ENCODE measurements at places on chromosomes 2 and 18.

GRCh38 chr18:55522011-55522410, 66.0 kb downstream of the TCF4 start:
- DNase-seq: no peak

- DNase-seq: peak; percentile 52
These were observed 2.2 kb upstream of the NRP2 start for GRCh38 chr2:205680067-205680466.

DNA sequence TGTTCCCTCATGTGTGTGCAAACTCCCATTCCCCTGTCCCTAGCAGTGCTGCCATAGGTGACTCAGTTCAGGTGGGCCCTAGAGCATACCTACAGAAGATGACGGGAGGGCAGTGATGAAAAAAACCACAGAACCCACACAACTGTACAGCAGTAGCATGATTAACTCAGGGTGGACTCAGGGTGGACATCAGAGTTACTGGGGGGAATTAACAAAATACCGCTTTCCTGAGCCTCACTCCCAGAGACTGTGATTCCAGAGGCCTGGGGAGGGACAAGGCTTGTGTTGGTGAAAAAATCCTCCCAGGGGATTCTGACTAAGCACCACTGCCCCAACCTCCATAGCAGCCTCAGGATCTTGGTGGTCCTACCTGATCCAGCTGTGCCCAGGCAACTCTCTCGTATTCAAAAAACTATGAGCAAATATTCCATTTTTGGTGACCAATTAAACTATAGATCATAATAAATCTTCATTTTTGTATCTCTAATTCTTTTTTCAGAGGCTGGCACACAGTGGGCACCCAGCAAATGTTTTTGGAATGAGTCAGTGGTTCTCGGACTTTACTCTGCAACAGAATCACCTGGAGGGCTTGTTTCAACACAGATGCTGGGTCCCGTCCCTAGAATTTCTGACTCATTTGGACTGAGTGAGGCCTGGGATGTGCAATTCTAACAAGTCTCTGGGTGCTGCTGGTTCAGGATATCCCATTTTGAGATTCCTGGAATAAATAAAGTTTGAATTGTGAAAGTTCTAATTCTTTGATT, 84.1 kb upstream of the NABP1 start:
- DNase-seq: no peak

GRCh38 chr2:69954084-69954483, 7.3 kb downstream of the ASPRV1 start:
- no peak for DNase-seq

DNA sequence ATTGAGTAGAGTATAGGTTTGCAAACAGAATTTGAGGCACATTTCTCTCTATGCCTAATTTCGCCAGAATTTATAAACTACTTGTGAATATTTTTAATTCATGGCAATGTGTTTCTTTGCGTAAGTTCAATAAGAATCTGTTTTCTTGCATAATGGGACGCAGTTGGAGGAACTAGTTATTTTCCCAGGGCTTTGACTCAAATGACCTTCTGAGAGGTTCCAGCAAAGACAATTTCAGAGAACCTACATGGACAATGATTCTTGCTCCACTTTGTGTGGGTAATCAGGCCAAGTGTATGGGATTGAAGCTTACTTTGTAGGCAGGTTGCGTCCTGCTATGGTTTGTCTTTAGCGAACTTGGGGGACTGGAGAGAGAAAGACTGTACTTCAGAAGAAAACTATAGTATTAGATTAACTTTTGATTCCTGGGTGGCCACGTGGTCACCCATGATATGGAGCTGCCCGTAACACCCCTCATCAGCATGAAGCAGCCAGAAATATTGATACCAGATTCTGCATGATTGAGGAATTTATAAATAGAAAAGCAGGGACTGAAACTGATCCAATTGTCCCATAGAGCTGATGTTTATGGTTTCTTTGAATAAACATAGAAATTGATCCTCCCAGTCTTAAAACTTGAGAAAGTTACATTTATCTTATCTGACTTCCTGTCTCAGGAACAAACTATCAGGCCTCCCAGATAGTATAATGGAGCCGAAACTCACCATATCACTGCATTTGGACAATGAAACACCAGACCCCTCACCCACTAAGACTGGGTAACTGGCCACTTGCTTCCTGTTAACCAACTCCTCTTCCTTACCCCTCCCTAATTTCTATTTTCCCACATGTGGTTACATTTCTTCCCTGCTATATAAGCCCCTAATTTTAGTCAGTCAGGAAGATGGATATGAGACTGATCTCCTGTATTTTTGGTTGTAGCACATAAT, 815.3 kb upstream of the HS6ST1 start:
- DNase-seq: no peak

- DNase-seq: no peak
These were observed 157.6 kb downstream of the LPIN1 start for GRCh38 chr2:11904029-11904428.

- DNase-seq: no peak
These were observed 335.0 kb upstream of the ID2 start for GRCh38 chr2:8346706-8347430.

GRCh38 chr2:47344890-47345589, 57.9 kb upstream of the MSH2 start:
- no peak for DNase-seq

DNA sequence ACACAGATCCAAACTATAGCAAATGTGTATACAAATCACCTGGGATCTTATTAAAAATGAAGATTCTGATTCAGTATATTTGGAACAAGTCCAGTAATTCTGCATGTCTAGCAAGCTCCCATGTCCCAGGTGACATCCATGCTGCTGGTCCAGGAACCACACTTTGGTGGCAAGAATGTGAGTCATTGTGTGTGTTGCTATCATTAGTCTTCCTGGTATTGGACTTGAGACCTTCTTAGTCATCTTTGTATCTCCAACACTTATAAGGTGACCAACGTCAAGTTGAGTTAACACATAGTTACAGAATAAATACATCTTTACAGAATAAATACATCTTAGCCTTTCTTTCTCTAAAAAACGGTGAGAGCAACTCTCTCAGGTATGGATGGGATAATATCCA, 107.9 kb upstream of the NDUFV2 start:
- no peak for DNase-seq

DNA sequence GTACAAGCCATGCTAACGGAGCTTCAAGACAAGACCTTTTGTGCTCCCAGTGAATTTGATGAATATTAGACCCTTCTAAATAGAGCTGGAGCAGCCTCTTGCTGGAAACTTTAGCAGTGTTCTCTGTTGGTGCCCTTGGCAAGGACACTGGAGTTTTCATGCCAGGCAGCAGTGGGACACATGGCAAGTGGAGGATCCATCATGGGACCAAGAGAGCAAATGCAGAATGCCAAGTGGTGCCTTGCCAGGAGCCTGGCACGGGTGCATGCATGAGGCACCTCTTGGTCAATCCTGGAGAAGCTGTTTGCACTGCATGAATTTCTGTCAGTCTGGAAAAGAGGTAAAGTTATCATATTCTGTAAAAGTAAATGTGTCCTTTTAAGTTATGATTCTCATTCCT, 59.1 kb downstream of the NETO1 start:
- DNase-seq: no peak

DNA sequence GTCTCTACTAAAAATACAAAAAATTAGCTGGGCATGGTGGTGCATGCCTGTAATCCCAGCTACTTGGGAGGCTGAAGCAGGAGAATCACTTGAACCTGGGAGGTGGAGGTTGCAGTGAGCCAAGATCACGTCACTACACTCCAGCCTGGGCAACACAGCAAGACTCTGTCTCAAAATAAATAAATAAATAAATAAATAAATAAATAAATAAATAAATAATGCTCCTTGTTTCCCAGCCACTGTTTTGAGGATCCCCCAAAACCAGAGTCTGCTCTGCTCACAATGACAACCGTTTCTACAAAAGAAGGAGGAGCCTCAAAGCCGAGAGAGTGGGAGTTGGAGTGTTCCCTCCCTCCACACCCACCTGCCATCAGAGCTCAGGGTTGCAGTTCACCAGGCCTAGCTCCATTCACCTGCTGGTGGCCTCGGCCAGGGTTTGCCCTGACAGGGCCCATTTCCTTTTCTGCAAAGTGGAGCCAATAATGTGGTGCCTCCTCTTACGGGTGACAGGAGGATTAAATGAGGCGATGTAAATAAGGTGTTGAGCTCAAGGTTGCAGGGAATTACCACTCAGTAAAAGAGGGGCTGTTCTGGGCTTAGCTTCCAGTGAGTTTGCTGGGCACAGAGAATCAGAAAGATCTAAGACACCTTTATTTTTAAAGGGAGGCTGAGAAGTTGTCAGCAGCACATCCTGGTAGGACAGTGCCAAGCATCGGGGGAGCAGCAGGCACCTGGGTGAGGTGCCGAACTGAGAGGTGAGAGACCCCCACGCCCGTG, 25.5 kb downstream of the CRACDL start:
- no peak for DNase-seq

DNA sequence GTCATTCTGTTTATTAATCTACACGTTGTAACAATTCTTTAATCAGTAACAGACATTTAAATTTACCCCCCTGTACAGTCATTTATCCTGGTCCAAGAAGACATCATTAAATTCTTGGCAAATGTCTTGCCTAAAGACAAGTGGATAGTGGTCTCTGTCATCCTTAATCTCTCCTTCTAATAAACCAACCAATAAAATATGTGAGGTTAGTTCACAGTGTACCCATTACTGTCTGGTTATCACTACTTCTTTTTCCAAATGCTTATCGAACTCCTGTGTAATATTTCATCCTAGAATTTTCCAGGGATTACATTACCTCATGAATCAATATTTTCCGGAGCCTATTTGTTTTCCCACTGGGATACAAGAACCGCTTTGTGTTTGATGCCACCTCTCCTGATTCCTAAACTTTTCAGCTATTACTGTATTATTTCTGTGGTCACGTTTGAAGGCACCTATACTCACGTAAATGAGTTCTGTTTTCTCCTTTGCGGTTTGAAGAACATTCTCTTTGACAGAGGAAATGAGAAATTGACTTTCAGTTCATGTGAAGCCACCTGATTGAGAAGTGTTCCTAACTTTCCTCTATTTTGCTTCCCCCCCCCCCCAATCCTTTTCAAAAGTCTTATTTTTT, 131.5 kb downstream of the RTN4 start:
- DNase-seq: no peak

- no peak for DNase-seq
These were observed 171.2 kb downstream of the CMPK2 start for GRCh38 chr2:6694555-6694954.

DNA sequence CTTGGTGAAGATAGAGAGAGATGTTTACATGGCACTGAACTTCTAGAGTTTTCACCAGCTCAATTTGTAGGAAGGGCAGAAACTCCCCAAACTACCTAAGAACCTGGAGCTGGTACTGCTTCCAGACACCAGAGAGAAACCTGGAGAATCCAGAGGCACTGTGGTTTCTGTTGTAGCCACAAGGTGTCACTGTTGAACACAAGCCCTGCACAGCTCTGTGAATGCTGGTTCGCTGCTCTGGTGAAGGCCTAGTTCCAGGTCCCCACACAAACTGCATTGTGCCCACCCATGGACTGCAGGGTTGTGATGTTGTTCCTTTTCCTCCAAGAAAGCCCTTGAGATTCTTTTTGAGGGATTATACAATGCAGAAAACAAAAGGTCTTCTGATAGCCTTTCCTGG, 150.5 kb upstream of the HS6ST1 start:
- no peak for DNase-seq

DNA sequence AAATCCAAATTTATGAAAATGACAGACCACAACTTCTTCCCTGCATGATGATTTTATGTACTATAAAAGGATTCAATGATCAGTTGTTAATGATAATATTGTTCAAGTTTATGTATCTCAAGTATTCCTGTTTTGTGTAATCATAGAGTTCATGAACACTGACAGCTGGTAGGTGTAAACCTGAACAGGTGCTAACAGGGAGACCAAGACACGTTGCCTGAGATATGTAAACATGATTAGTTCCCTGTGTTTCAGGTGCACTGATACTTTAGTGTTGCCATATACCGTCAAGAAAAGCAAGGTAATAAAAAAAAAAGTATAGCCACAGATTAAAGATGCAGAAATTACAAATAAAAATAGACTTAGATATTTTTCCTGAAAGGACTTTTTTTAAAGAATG, 131.8 kb downstream of the BAZ2B start:
- DNase-seq: no peak

DNA sequence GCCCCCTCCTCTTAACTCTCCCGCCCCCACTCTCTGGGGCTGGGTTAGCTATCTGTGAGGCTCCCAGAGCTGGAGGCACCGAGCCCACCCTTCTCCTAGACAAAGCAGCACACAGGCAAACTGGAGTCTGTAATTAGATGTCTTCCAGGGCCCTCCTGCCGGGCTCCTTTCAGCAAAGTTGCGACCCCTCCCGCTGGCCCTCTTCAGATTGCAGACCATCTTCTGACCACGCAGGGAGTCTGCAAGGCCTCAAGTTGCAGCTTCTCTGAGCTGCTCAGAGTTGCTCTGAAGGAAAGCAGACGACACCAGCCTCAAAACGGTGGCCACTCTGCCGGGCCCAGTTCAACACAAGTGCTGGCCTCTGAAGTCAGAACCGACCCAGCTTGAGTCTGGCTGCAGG, 228.4 kb upstream of the COPS8 start:
- DNase-seq: no peak

DNA sequence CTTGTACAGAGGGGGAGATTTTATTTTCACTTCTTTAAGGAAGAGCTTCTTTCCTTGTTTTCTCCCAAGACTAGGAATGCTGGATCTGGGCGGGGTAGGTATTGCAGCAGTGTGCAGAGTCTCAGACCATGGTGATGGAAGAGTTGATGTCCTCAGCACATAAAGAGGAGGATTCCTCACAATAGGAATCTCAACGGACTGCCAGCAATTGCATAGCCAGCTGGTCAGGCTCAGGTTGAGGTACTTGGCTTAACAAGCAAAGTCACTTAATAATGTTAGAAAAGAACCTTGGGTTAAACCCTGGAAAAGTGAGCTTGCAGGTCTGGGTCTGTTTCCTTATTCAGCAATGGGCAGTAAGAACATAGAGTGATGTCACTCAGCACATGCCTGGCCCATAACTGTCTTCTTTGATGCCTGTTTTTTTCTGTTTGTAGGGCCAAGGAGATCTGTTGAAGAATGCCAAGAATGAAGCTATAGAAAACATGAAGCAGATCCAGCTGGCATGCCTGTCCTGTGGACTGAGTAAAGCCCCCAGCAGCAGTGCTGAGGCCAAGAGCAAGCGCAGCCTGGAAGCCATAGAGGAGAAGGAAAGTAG, 342.1 kb downstream of the PLCL1 start:
- no peak for DNase-seq

DNA sequence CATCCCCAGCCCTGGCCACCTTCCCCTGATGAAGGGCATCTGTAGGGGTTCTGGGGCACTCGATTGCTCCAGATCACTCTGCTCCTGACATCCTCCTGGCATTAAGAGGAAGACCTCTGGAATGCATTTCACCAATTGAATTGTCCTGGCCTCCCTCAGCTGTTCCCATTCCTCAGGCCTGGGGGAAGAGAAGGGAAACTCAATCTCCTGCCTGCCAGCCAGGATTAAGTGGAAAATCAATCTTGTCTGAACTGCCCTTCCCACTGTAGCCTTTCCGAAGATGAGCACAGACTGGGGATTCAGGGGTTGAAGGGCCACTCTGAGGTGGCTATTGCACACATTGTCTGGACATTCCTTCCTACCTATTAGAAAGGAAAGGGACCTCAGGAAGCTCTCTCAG, 99.8 kb downstream of the ALK start:
- no peak for DNase-seq

GRCh38 chr2:162381851-162382250, 37.9 kb downstream of the GCA start:
- DNase-seq: no peak

GRCh38 chr2:198036029-198036879, 231.9 kb downstream of the PLCL1 start:
- no peak for DNase-seq
